BJ (cell line): ENCODE measurements at places on chromosomes 1 and 21. TPM values are rescaled to one million over a fixed set of nuclear protein-coding genes. Genes with fewer than 3 reads are reported as not detected.

Gene MYOC
- polyA plus RNA-seq = 0.05 TPM in 1 of 2 replicates, not detected in the other

Gene CRABP2
- 52.8 and 75.9 TPM in 2 replicates for polyA plus RNA-seq

Gene GOLT1A
- polyA plus RNA-seq = 0.21 TPM in 2 replicates

Gene ADGRL4
- 0.81 and 2.2 TPM in 2 replicates for polyA plus RNA-seq

Gene LCE1D
- not detected in 2 replicates for polyA plus RNA-seq

Gene CHRM3
- 0.72 and 0.78 TPM in 2 replicates for polyA plus RNA-seq

Gene CNIH3
- polyA plus RNA-seq = 2.6 and 2.9 TPM in 2 replicates

Gene TBX15
- polyA plus RNA-seq = 14.8 and 16.0 TPM in 2 replicates
